ENCODE measurements at places on chromosomes 7 and 10.

DNA sequence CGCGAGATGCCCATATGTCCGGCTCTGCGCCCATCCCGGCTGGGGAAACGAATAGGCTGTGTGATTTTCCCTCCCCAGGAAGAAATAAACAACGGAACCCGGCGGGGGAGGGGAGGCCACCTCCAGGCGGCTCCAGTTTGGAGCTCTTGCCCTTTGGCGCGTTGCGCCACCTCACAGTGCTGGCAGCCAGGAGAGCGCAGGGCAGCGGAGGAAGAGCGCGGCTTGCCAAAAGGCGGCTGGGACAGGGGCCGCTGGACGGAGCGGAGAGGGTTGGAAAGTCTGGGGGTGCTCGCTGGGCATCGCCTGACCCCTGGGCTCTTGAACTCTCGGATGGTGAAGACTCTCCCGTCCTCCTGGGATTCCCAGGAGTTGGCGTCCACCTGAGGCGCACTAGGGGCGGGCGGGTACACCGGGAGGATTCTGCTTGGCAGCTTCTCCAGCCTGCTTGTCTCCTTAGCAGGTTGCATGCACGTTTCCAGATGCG is 5.3 kb upstream of the NEUROG3 start:
- peak; percentile 11 for DNase-seq

GRCh38 chr10:122649903-122650302 is 49.7 kb downstream of the C10orf120 start:
- no peak for DNase-seq

- DNase-seq: peak; percentile 10
Measured at GRCh38 chr10:5014936-5015335, 11.3 kb upstream of the AKR1C2 start.

GRCh38 chr7:14739841-14740185 is 162.7 kb downstream of the DGKB start:
- DNase-seq: no peak

DNA sequence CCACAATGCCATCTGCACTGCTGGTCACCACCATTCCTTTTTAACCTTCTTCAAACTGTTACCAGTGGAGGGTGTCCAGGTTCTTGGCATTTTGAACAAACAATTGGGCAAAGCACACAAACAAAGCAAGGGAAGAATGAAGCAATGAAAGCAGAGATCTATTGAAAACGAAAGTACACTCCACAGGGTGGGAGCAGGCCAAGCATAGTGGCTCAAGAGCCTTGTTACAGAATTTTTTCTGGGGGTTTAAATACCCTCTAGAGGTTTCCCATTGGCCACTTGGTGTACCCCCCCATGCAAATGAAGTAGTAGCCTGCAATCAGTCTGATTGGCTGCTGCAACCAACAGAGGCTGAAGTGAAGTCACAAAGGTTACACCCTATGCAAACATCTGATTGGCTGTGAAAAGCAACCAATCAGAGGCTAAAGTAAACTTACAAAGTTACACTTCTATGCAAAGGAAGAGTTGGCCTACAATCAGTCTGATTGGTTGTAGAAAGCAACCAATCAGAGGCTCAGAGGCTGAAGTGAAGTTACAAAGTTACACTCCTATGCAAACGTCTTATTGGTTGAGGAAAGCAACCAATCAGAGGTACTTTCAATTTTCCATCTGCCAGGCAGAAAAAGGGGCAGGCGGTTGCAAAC is 103.2 kb upstream of the WAC start:
- no peak for DNase-seq

DNA sequence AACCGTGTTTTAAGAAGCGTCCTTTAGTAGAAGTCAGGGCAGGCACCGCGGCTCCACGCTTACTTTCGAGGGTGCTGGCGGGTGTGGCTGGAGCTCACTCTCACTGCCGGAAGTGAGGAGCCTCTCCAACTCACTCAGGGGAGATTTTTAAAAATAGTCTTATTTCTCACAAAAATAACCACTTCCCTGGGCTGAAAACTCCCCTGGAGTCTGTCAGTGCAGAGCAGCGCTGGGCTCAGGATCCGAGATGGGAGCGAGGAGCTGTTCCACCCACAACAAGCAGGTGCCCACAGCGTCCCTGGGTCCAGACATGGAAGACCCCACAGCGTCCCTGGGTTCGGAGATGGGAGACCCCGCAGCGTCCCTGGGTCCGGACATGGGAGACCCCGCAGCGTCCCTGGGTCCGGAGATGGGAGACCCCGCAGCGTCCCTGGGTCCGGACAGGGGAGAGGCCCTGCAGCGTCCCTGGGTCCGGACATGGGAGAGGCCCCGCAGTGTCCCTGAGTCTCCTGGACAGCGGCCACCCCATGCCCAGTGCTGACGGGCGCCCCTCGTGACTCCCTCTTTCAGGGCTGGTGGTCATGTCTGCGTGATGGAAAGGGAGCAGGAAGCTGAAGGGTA is 51.2 kb downstream of the VIPR2 start:
- no peak for DNase-seq

GRCh38 chr10:89798092-89798491 is 96.7 kb downstream of the KIF20B start:
- no peak for DNase-seq

DNA sequence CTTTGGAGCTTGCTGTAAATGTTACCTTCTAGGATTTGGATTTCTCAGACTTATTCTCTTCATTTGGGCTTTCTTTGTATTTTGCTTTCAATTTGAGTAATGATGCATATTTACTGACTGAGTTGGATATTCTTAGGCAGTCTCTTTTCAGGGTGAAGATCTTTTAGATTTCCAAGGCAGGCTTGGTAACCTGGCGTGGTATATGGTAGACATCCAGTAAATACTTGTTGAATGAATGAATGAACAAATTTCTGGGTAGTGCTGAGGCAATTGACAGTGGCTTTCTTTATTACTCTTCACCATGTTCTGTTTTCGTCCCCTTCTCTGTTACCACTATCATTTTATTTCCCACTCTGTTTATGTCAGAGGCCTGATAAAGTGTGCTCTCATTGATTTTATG is 27.1 kb downstream of the BBS9 start:
- no peak for DNase-seq

DNA sequence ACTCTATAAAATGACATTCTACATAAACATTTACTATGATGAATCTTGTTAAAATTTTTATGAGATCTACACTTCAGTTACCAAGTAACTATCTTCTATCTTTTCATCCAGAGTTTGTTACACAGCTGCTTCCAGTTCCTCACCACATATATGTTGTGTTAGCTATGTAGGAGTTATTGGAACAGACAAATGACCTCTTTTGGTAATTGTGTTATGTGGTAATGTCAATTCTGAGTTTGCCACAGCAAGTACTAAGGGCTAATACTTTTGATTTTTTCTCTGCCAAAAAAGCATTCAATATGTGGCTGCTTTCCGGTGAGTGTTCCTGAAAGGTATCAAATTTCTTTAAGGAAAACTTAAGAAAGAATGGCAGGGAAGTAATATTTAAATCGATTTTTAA is 573.9 kb upstream of the PCDH15 start:
- DNase-seq: no peak

GRCh38 chr10:11931038-11931437 is 107.9 kb downstream of the PROSER2 start:
- no peak for DNase-seq

DNA sequence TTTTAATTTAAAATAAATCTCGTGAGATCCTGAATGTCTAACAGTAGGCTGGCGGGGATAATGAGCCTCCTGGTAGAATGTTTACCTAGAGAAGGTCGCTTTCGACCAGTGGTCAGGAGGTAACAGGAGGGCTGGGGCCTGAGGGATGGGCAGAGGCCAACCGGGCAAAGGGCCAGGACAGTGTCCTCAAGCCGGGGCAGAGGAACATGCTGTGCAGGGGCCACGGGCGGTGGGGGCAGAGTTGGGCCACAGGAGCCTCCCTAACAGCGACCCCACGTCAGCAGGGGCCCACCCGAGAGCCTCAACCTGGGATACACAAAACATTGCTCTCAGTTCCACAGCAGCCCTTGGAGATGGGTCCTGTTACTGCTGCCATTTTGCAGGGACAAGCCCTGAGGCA is 14.5 kb downstream of the CFAP46 start:
- DNase-seq: no peak

DNA sequence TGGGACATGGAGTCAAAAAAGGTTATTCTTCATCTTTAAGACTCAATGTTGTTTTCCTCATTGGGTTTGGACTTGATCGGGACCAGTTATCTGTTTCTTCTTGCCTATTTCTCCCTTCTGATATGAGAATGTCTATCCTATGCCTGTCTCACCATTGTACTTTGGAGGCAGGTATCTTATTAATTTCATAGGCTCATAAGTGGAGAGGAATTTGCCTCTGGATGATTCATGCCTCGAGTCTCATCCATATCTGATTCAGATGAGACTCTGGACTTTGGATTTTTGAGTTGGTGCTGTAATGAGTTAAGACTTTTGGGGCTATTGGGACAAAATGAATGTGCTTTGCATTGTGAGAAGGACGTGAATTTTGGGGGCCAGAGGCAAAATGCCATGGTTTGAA is 36.2 kb upstream of the CCDC7 start:
- DNase-seq: no peak

GRCh38 chr10:30999070-30999712 is 32.5 kb downstream of the ZNF438 start:
- DNase-seq: no peak

DNA sequence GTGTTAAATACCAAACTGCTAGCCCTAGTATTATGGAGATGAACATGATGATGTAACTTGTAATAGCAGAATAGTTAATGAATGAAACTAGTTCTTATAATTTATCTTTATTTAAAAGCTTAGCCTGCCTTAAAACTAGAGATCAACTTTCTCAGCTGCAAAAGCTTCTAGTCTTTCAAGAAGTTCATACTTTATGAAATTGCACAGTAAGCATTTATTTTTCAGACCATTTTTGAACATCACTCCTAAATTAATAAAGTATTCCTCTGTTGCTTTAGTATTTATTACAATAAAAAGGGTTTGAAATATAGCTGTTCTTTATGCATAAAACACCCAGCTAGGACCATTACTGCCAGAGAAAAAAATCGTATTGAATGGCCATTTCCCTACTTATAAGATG is 33.2 kb downstream of the SIRT1 start:
- no peak for DNase-seq

GRCh38 chr7:30545791-30546555 is 41.3 kb upstream of the GGCT start:
- DNase-seq: no peak

DNA sequence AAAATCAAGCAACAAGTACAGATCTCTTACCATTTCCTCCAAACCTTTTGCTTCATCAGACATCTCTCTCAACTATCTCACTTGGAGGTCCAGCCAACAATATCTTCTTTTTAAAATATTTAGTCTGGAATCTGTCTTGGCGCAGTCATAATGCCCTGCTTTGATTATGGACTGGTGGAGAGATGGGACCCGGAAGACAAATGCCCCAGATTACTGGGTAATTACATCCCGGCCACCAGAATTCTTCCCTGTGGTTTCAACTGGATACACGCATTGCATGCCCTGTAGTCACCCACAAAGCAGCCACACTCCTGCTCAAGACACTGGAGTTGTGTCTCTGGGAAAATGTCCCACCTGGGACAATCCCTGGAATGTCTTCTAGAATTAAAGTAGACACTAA is 65.5 kb downstream of the BPGM start:
- no peak for DNase-seq

DNA sequence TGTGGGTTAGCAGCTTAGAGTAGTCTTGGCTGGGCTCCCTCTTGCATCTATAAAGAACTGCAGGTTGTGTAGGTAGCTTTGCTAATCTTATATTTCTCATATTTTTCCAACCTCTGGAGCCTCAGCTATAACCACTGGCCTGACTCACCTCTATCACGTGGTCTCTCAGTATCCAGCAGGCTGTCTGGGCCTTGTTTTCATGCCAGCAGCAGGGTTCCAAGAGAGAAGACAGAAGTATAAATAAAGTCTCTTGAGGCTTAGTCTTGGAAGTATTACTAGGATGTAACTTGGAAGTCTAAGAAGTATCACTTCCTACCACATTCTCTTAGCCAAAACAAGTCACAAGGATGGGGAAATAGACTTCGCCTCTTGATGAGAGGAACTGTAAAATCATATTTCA is 73.3 kb downstream of the WIPF3 start:
- no peak for DNase-seq

- no peak for DNase-seq
Measured at GRCh38 chr10:126469692-126470091, 81.4 kb upstream of the ADAM12 start.

DNA sequence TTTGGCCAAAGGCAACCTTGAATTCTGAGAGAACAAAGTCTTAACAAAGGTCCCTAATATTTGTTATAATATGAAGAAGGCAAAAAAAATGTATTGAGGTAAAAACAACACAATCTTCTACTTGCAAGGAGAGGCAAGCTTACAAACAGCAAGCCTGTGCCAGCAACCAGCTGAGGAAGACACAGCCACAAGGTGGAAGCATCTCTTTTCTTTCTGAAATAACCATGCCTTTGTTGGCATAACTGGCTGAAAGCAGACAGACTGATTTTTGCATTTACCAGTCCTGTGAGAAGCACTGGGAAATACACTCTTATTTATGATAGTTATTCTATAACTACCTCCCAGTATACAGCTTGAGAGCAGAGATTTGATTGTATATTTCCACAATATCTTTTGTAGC is 292.0 kb downstream of the PHTF2 start:
- DNase-seq: no peak

- no peak for DNase-seq
Measured at GRCh38 chr10:128922172-128922571, 544.9 kb upstream of the MGMT start.

- DNase-seq: no peak
Measured at GRCh38 chr7:27101171-27101956, 1.1 kb downstream of the HOXA2 start.

GRCh38 chr10:11684717-11685645 is 57.2 kb upstream of the ECHDC3 start:
- no peak for DNase-seq

- no peak for DNase-seq
Measured at GRCh38 chr10:44267007-44267406, 117.9 kb downstream of the CXCL12 start.

DNA sequence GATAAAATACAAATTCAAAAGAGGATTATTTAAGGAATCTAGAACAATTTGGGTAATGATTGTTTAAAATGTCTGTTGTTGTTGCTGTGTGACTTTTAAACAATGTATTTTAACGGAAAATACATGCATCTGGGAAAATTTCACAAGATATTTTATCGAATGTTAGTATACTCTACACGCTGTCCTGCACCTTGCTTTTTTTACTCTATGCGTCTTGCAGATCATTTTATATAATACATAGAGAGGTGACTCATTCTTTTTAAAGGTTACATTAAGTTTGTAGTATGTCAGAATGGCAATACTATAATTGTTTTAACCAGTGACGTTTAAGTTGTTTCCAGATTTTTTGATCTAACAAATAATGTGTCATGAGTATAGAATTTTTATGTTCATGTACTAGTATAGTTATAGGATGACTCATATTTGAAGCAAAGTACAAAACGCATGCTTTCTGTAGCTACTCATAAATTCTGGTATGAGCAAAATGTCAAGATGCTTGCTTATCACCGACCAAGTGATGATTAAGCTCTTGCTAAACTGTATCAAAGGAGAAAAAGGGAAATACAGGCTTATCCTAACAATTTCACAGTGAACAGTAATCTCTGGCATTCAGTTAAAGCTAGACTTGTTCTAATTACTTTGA is 4.9 kb downstream of the DKK1 start:
- no peak for DNase-seq

Data from NCI-H524 (cell line).